GM03348 (cell line): ENCODE measurements at places on chromosomes 4 and X.

DNA sequence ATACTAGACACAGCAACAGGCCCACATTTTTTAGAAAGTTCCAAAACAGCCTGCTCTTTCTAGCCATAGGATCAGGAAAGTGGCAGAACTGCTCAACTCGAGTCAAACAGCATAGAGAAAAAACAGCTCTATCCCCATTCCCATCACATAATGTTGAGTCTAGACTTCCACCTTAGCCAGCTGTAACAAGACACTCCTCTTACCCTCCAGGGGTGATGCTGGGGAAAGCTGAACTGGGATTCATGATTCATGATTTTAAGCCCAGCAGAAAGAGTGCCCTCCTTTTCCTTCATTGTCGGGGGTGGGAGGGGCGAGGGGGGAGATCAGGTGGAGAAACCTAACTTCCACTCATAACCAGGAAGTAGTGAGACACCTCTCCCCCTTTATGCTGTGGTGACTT is 86.1 kb downstream of the CENPC start:
- DNase-seq: no peak

GRCh38 chr4:142705820-142706219 is 140.3 kb downstream of the INPP4B start:
- DNase-seq: no peak

GRCh38 chrX:28015993-28016392 is 34.7 kb upstream of the DCAF8L1 start:
- no peak for DNase-seq

DNA sequence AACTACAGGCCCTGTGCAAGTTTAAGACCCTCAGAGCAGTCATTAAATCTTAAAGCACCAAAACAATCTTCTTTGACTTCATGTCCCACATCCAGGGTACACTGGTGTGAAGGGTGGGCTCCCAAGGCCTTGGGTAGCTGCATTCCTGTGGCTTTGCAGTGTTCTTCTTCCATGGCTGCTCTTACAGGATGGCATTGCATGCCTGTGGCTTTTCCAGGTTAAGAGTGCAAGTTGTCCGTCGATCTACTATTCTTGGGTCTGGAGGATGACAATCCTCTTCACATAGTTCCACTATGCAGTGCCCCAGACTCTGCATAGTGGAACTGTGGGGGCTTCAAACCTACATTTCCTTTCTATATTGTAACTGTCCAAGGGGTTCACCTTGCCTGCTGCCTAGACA is 494.5 kb downstream of the CFAP47 start:
- DNase-seq: no peak

DNA sequence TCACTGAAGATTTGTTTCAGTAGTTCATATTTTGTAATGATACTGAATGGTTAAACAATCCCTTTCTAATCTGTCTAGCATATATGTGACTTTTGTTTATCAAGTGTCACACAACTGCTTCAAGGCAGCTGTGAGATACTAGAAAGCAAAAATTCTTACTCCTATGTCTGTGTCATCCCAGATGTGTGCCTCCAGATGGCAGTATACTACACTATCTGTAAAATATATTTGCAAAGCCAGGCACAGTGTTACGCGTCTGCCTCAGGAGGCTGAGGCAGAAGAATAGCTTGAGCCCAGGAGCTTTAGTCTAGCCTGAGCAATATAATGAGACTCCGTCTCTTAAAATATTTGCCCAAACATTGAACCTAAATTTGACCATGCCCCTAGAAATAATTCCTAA is 4.0 kb downstream of the NUDT10 start:
- DNase-seq: peak; percentile 44
